ENCODE measurements at places on chromosomes 16 and 17. TPM values are rescaled to one million over a fixed set of nuclear protein-coding genes. Genes with fewer than 3 reads are reported as not detected.

CTRB1 gene
- not detected for total RNA-seq

OR1A1 gene
- not detected for total RNA-seq

HS3ST4 gene
- total RNA-seq, result not detected

KIFC3 gene
- total RNA-seq, result 3.8 TPM

KRT9 gene
- total RNA-seq, result not detected

MILR1 gene
- total RNA-seq, result 5.3 TPM

FLCN gene
- 36.7 TPM for total RNA-seq

ARHGAP27 gene
- 165 TPM for total RNA-seq

SAT2 gene
- 55.3 TPM for total RNA-seq

MMP25 gene
- 0.88 TPM for total RNA-seq

KRTAP4-4 gene
- total RNA-seq, result not detected

ZCCHC14 gene
- total RNA-seq, result 24.5 TPM

KRT33B gene
- not detected for total RNA-seq

PCGF2 gene
- total RNA-seq, result 45.5 TPM

C16orf54 gene
- total RNA-seq, result 1.7 TPM

TEKT1 gene
- not detected for total RNA-seq

GIT1 gene
- 54.9 TPM for total RNA-seq

KCNAB3 gene
- 2.6 TPM for total RNA-seq

DHRS7C gene
- 0.40 TPM for total RNA-seq

RNU2-1 gene
- 6,693 TPM for total RNA-seq

GUCY2D gene
- 0.21 TPM for total RNA-seq

CNP gene
- total RNA-seq, result 49.4 TPM

NFE2L1 gene
- total RNA-seq, result 158 TPM

ALOX15B gene
- 0.56 TPM for total RNA-seq

KRTAP1-1 gene
- not detected for total RNA-seq

RUNDC3A gene
- 0.52 TPM for total RNA-seq

NUDT16L1 gene
- 50.7 TPM for total RNA-seq

C17orf50 gene
- not detected for total RNA-seq

CRHR1 gene
- total RNA-seq, result not detected

CACNG3 gene
- not detected for total RNA-seq

EXOC3L1 gene
- 2.3 TPM for total RNA-seq

CCDC144A gene
- 0.13 TPM for total RNA-seq

Measured in colonic mucosa (tissue), 4 donors.